ENCODE measurements at places on chromosomes 16 and 17. TPM values are rescaled to one million over a fixed set of nuclear protein-coding genes. Genes with fewer than 3 reads are reported as not detected.

IFT20 gene
- total RNA-seq, result 13.2 TPM

MPP2 gene
- 20.7 TPM for total RNA-seq

SLC9A5 gene
- total RNA-seq, result 5.4 TPM

DNA sequence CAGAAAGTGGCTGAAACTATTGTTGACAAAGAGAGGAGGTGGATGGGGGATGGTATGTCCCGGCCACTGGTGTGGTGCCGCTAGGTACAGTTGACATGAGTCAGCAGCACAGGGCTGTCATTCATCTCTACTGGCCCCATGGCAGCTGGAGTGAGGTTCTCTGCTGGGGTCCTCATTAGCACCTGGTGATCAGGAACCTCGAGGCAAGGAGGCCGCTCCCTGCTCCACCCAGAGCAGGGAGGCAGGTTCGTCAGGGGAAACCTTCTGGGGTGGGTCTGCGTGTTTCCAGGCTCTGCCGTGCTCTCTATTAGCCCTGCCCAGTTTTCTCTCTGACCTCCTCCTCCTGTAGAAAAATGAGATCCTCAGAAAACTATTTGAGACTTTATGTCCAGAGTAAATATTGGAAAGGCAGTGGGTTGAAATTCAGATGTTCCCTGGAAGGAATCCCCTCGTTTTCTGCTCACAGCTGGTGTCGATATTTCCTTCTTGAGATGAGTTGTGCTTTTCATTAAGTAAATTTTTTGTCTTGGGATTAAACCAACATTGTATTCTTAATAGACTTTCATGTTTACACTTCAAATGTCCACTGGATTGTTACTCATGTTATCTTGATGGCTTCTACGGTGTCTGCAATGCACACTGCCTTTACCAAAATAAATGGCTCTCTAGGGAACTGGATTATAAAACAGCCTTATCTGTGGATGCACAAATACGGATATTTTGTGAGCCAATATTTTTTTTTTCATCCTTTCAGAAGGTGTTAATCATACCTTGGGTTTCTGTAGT, 7.1 kb downstream of the NTN1 start:
- DNase-seq, result no peak

- DNase-seq, result no peak
These were observed 47.0 kb upstream of the GSG1L start for GRCh38 chr16:28110479-28110878.

DNA sequence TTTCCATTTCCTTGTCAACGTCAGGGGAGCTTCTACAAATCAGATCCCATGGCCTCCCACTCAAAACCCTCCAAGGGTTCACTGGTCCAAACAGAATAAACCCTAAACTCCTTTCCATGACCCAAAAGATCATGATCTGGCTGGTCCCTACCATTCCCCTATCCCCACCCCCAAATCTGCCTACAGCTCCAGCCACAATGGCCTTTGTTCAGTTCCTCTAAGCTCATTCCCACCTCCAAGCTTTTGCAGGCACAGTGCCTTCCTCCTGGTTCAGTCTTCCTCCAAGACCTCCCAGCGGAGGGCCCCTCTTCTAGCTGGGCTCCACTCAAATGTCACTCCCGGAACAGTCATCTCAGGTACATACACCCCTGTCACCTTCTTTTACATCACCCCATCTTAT, 2.0 kb downstream of the GPRC5B start:
- peak; percentile 64 for DNase-seq

GRCh38 chr16:10868596-10869469, 8.2 kb upstream of the CIITA start:
- no peak for DNase-seq
